ENCODE measurements at places on chromosomes 6 and 20. TPM values are rescaled to one million over a fixed set of nuclear protein-coding genes. Genes with fewer than 3 reads are reported as not detected.

DNA sequence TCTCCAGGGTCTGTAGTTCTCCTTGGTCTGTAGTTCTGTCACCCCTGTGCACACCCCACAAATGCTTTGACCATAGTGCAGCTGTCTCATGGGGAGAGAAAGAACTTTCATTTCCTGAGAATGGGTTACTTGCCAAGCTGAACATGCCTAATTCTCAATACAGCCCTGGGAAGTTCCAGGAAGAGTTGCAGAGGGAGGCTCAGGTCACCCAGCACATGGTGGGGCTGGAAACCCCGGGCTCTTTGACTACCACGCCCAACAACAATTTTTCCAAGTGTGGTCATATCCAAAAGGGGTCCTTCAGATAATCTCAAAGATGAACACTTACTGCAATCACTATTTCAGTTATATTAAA, 2.2 kb upstream of the PTPRA start:
- DNase-seq = no peak

GSTA1 gene
- total RNA-seq = not detected

GRCh38 chr6:21354805-21355238, 238.7 kb upstream of the SOX4 start:
- DNase-seq = no peak

PRR3 gene
- 5.5 TPM for total RNA-seq

- DNase-seq = no peak
Measured at GRCh38 chr6:40738551-40739193, 151.5 kb upstream of the LRFN2 start.

DNA sequence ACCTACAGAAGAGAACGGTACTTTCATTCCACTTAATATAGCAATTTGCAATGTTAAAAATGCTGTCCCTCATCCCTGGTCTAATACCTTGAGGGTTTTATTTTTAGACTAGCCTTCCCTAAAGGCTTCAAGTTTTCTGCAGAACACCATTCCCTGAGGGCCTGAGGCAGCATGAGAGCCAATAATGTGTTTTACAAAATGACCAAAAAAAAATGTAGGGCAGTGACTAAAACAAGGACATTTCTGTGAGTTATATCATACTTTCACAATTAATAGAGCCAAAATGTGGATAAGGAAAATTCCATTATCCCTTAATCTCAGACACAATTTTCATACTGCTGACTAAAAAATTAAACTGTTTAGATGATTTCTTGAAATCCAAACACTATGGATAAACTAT, 22.7 kb downstream of the GPR63 start:
- DNase-seq = no peak

ISM1 gene
- not detected for total RNA-seq

JAG1 gene
- total RNA-seq = 9.4 TPM

ZNF165 gene
- 0.09 TPM for total RNA-seq

LIN28B gene
- not detected for total RNA-seq

TSHZ2 gene
- 0.36 TPM for total RNA-seq

DNA sequence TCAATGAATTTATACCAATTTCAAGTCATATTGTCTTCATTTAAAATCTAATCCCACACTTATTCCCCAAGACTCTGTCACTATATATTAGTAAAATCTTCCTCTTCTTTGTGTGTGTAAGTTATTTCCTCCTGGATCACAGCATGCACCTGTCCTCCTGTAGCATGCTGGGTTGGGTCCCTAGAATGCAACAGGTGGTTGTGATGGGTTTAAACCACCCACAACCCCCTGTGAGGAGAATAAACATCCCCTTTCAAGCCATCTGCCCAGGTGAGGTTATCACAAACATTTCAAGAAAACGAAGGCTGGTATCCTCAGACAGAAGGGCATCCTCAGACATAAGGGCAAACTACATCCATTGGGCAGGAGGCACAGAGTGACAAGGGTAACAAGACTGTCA, 26.4 kb downstream of the DZANK1 start:
- no peak for DNase-seq

BNIP5 gene
- total RNA-seq = not detected

LY6G6D gene
- total RNA-seq = not detected

BIRC7 gene
- not detected for total RNA-seq

BEND6 gene
- total RNA-seq = 11.7 TPM

- no peak for DNase-seq
Measured at GRCh38 chr20:32479012-32479411, 106.1 kb downstream of the NOL4L start.

DEFB115 gene
- total RNA-seq = not detected

DNA sequence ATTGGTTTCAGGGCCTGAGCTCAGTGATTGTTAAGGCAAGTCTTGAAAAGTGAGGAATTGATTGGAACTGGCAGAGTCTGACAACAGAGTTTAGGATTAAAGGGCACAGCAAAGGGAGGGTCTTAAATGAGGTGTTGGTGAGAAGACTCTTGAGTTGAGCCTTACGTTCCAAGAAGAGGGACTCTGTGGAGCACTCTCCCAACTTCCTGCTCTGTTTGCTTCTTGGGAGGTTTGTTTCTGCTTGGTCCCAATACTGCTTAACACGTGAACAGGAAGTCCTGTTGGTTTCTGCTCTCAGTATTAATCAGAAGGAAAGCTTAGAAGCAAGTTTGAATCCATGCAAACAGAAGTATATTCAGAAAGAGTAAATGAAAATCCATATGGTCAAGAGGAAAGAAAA, 15.6 kb upstream of the SYNDIG1 start:
- no peak for DNase-seq

DNA sequence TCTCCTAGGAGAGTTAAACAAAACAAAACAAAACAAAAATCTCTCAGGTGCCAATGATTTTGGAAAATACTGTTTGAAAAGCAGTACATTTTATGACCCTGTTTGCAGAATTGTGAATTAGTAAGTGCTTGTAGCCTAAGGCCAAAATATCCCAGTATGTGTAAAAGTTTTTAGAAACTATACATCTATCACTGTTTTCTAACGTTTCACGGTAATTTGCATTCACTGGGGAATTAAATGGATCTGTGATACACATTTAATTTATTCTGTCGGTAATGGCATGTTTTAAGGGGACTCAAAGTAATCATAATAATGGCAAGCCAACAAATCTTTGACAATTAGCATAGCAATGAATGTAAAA, 95.6 kb upstream of the FAM184A start:
- no peak for DNase-seq

TRIM31 gene
- total RNA-seq = not detected

CALHM5 gene
- 3.8 TPM for total RNA-seq
